ENCODE measurements at places on chromosomes 1 and 21.

DNA sequence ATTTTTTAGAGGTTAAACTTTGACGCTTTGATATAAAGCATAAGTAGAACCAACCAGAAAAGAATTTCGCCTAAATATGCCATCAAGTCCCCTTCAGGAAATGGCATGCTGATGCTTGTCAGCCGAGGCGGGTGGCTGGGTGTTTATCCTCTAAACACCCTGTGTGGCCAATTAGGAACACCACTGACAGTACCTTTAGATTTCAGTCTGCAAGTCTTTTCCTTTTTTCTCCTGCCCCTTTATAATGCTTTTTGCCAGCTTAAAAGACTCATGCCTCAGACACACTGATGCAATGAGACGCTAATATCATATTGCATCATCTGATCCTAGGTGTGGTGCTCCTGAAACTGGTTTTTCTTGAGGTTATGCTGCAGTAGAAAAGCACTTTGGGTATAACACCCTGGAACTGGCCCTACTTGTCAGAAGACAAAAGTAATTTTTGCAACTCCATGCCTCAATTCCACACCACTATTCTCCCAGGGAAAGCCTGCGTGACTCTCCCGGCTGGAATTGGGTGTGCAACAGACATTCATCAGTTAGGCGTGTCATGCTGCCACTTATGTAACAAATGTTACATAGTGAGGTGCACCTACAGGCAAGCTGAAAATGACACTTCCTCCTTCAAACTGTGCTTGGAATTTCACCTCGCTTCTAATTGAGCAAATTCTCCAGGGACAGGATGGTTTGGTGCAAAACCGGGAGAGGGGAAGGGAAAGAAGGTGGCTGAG lies 2.0 kb upstream of the RCC2 start:
- no peak for DNase-seq

DNA sequence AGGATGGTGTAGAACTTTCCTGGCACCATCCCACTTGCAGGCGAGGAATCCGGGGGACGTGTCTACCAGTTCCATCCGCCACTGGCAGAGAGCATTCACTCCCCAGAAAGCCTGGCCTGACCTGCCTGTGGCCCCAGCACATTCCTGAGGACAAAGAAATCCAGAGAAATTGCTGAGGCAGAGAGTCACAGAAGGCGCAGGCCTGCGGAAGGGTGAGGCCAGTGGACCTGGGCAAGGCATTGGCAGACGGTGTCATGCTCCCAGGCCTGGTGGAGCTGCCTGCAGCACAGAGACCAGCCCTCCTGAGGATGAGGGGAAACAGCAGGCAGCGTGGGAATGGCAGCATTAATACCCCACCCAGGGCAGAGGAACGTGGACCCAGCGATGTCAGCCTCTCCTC lies 81.2 kb upstream of the F3 start:
- DNase-seq: no peak

- DNase-seq: no peak
Observed at GRCh38 chr1:60394436-60394835, 320.9 kb upstream of the C1orf87 start.

DNA sequence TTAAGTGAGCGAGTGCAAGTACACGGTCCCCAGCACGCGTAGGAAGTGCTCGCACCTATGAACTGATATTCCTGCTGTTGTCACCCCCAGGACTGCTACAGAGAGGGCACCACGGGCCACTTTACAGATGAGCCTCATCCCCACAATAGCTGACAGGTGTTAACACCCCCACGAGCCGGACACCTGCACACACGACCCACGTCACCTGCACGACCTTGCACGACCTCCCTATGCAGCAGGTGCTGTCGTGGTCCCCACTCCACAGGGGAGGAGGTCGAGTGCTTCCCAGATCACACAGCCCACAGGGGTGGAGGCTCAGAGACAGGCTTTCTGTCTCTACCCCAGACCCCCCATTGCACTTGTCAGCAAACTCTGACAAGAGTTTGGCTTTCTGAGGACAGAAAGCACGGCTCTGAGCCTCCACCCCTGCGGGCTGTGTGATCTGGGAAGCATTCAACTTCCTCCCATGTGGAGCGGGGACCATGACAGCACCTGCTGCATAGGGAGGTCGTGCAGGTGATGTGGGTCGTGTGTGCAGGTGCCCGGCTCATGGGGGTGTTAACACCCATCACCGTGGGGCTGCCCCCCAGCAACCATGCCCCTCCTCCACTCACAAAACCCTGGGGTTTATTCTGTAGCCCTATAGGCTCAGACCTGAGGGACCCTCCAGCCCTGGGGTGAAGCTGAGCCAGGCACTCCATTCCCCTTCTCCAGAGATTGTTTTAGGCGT lies 80.8 kb downstream of the MATN1 start:
- DNase-seq: no peak

- DNase-seq: no peak
Observed at GRCh38 chr1:54374766-54375165, 31.4 kb downstream of the SSBP3 start.

DNA sequence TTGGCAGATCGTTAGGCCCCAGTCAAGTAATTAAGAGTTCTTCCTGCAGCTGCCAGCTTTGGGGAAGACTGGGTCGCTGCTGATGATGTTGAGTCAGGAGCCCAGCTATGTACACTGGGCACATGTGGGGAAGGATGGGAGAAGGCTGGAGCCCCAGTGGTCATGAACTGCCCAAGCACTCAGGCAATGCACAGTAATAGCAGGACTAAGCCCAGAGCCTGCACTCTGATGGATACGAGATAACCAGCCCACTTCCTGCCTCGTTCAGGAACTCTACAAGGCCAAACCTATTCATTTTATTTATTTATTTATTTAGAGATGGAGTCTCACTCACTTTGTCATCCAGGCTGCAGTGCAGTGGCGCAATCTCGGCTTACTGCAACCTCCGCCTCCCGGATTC lies 81.1 kb upstream of the BTG3 start:
- no peak for DNase-seq

- no peak for DNase-seq
Observed at GRCh38 chr1:37290718-37291117, 183.7 kb upstream of the ZC3H12A start.

DNA sequence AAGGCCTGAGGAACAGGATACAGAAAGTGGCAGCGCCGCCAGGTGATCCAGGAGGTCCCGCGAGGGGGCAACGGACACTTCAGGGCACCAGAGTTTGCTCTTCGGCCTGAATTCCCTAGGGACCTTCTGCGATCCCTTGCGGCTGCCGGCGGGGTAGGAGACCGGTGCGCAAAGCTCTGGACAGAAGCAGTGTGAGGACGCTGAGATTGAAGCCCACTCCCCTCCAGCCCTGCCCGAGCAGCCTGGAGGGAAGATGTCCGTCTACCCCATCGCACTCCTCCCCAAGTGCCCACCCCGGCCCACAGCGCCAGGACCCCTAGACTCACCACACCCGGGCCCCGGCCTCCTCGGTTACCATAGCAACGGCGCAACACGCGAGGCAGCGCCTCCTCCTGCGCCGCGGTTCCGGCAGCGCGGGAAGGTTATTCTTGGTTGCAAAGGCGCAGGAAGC lies at the start of gene ANKRD45:
TSS of gene ANKRD45 (minus strand) at position 361 of the 451 bp plus-strand sequence. CDS start 10,433 bp downstream, outside the sequence.
- DNase-seq: peak; percentile 1

- DNase-seq: no peak
Observed at GRCh38 chr1:92125204-92125603, 45.1 kb downstream of the BTBD8 start.

DNA sequence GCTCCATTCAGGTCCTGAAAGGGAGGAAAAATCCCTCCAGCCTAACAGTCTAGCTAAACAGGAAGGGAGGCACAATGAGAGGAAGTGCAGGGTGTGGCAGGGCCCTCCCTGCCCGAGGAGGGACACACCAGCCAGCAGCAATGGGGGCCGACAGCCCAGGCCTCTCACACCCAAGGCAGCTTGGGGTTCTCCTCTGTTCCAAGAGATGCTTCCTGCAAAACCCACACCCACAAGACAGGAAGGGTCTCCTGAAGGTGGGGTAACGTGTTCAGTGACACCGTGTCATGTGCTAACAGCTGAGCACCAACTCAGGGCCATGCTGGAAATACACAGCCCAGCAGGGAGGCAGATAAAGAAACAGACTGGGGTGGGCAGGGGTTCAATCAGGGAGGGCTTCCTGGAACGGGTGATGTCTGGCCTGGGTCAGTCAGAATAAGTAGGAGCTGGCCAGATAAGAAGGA lies 10.2 kb downstream of the ECE1 start:
- DNase-seq: no peak

- DNase-seq: no peak
Observed at GRCh38 chr1:178692564-178693327, 32.3 kb upstream of the RALGPS2 start.

GRCh38 chr1:2050793-2051682 lies 827 bp downstream of the PRKCZ start:
- DNase-seq: no peak

DNA sequence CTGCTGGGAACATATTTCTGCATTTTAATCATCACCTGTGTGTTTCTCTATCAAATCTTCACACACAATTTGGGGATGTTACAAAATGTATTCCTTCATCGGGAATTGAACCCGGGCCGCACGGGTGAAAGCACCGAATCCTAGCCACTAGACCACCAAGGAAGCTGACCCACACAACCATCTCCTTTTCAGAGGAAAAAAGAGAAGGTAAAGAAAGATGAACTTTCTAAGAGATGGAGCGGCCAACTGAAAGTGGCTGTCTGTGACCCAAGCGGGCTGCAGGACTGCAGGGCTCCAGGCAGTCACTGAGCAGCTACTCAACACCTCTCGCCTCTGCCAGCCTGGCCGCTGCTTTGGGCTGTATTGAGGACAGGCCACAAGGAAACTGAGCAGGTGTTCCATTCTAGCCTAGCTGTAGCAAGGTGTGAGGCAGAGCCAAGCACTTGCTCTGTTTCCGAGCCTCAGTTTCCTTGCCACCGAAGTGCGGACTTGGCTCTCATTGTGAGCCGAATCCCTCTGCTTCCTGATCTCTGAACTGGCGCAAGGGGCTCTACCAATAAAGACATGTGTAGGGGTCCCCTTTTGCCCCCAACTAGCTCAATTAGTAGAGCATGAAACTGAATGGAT lies 156.9 kb upstream of the NBPF11 start:
- DNase-seq: no peak

DNA sequence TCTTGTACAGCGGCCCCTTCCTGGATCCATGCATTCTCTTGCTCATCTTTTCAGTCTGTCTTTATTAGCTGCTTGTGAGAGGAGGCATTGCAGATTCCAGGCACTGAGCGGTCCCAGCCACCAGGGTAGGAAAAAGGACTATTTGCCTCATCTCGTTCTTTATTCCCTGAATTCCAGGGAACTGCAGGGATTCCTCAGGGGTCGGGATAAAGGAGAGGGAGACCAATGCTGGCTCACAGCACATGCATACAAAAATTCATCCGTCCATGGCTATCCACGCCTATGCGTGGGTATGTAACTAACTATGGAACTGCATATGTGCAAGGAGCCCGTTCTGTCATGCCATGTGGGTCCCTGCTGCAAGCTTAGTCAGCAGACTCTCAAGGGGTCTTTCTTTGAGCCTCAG lies 879 bp upstream of the PLPPR5 start:
- DNase-seq: no peak

DNA sequence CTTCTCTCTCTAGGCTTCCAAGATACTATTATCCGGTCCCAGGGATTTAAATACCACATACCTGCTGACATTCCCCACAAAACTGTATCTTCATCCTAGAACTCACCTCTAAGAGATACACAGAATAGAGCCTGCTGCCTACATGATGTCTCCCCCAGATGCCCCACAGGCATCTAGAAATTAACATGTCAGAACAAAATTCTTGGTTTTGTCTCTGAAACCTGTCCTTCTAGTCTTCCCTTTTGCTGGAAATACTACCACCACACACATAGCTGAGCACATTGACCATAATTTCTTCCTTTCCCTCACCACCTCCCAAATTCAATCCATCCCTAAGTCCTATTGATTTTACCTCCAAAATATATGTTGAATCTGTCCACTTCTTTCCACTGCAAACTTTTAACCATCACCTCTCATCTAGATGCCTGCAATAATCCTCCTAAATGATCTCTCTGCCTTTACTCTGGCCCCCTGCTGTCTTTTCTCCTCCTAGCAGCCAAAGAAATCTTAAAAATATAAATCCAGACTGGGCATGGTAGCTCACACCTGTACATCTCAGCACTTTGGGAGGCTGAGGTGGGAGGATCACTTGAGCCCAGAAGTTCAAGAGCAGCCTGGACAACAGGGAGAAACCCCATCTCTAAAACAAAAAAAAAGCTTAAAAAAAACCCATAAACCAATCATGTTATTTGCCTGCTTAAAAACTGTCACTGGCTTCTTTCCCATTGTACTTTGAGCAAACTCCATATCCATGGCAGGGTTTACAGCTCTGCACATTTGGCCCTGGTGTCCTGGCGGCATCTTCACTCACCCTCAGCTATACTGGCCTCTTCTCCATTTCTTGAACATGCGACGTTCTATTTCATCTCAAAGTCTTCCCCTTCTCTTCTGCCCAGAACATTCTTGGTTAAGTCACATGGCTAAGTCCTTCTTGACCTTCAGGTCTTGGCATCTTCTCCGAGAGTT lies 6.2 kb upstream of the FAM76A start:
- no peak for DNase-seq

- peak; percentile 72 for DNase-seq
Observed at GRCh38 chr1:26993237-26994019, at the start of gene TRNP1. Gene TRNP1 (plus strand): TSS chr1:26993692. CDS start chr1:26993787, 95 bp downstream.

GRCh38 chr1:11507309-11507708 lies 28.4 kb downstream of the DISP3 start:
- DNase-seq: no peak

DNA sequence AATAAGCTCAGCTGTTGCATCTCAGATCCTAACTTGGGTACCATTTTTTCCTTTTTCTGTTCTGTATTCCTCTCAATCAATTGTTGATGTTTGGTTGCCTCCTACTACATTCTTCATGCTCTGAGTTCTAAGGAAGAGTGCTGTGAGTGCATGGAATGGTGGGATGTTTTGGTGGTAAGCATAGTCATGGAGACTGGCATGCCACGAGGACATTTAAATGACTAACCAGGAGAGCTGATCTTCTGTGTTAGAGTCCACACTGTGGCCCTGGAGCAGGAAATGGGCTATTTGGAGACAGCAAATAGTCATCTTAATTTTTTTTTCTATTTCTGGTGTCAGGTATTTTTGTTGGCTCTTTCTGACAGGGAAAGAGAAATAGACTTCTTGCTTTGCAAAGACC lies 69.5 kb upstream of the HSD17B7 start:
- DNase-seq: no peak

DNA sequence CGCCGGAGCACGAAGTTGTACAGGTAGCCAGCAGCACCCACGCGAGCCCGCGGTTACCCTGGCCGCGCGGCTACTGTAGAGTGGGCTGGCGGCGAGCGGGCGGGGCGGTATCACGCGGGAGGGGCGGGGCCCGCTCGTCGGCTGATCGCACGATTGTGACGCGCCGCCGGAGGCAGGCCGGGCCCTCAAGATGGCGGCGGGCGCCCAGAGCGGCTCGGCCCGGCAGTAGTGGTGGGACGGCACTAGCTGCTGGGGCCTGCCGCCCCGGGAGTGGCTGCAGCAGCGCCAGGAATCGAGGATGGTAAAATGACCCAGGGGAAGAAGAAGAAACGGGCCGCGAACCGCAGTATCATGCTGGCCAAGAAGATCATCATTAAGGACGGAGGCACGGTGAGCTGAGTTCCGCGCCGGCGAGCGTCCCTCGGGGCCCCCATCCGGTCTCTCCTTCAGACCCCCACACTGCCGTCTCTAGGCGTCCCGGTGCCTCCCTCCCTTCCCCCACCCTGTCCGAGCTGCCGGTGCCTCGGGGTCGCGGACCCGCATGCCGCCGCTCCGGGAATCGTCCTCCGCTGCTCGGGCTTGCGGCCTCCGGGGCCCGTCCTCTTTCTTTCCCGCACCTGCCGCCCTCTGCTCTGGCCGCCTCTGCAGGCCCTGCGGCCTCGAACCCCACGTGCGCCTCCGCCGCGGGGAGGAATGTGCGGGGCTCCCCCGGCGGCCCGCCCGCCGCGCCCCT lies 68.3 kb downstream of the SLC35A3 start:
- DNase-seq: peak; percentile 90

All from stimulated activated CD4-positive, alpha-beta T cell treated with anti-CD3 and anti-CD28 coated beads, Interleukin-12 subunit alpha, Interleukin-12 subunit beta, amount 100 ng/mL, for 4 hours (primary cell).